ENCODE measurements at places on chromosomes 1 and 21. TPM values are rescaled to one million over a fixed set of nuclear protein-coding genes. Genes with fewer than 3 reads are reported as not detected.

DNA sequence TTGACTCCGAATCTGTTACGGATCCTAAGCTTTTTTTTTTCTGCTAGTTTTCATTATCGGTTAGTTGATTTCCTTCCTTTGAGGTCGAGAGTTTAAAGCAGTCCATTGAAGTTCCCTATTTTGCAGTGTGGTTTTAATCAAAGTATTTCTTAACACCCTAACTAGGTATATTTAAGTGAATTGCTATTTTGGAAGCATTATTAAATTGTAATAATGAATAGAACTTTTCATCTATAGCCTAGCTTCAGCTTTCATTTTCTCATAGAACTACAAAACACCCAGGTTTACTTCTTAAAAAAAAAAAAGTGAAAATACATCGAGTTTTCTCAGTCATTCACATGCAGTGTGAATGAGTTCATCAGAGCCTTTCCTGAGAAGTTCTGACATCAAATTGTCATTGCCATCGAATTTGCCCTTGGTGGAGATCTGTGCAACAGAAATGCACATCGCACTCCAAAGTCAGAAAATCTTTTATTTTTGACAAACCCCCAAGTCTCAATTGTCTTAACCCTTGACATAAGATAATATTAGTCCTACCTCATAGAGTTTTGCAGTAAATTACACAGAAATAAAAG is 1.1 kb upstream of the LBR start:
- peak overlapping the region; percentile 94 for H3K4me3 ChIP-seq
- H3K36me3 ChIP-seq: no peaks in the 10 kb centered on the region

DNA sequence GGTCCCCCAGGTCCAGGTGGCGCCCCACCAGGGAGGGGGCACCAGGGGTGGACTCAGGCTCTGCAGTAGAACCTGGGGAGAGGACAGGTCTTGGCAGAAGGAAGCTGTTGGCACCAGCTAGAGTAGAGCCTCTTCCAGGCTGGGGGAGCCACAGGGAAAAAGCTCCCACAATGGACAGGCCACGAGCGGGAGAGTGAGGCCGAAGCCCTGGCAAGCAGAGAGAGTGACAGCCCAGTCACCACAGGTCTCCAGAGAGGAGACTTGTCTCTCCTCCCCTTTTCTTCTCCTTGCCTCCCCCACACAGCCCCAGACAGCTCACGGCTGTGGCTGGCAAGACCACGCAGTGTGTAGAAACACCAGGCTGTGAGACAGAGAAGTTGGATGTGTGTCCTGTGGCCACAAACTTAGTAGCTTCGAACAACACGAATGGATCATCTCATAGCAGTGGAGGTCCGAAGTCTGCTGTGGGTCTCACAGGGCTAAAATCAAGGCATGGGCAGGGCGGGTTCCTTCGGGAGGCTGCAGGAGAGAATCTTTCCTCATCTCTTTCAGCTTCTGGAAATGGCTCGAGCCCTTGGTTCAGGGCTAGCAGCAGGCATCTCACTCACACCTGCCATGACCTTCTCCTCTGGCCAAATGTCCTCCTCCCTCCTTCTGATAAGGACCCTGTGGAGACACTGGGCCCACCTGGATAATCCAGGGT is 3.3 kb downstream of the KRTAP12-4 start:
- H3K36me3 ChIP-seq: no peaks in the 10 kb centered on the region
- no peak for DNase-seq
- no peak overlapping the region for H3K4me3 ChIP-seq
- peaks cover 29% of the 10 kb centered on the region for H3K4me1 ChIP-seq
- H3K27me3 ChIP-seq: no peaks in the 10 kb centered on the region
- H3K27ac ChIP-seq: no peak overlapping the region

GRCh38 chr1:156755527-156755950 is 4.1 kb upstream of the HDGF start:
- H3K36me3 ChIP-seq: no peaks in the 10 kb centered on the region
- no peaks in the 10 kb centered on the region for H3K27me3 ChIP-seq
- H3K27ac ChIP-seq: no peak overlapping the region
- no peak overlapping the region for H3K4me3 ChIP-seq

DNA sequence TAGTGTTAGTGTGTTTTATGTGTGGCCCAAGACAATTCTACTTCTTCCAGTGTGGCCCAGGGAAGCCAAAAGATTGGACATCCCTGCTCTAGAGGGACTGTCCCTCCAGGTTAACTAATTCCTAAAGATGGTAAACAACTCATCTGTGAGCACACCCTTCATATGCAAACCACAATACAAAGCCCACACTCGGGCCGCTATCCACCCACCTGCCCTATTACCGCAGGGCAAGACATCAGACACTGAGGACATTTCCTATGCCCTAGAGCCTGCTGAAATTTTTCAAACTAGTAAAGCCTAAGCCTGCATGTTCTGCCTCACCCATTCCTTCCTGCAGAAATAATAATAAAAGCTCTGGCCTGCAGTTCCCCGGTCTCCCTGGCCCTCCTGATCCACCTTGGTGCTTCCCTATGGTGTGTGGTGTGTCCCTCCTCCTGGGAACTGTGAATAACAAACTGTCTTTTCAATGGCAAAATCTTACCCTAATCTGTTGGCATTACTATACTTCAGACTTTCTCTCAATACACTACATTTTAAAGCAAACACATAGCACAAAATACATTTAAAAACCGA is 39.3 kb upstream of the NTPCR start:
- H3K36me3 ChIP-seq: no peaks in the 10 kb centered on the region
- no peak for DNase-seq

MCOLN2 gene
- 9.7 TPM for total RNA-seq

DNA sequence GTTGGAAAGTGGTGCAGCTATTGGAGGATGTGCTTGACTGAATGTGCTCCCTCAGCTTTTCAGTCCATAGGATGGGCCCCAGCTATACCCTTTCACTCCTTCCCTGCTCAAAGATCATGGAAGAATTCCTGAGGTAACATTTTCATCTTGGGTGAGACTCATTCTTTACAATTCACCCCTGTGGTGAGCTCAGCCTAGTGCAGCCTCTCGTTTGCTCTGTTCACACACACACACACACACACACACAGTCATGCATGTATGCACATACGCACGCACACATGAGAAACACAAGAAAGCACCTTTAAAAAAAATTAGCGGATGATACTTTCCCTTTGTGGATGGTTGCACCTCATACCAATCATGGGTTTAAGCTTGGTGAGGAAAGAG is 25.8 kb downstream of the CCN1 start:
- no peak for DNase-seq
- H3K4me3 ChIP-seq: no peak overlapping the region
- no peaks in the 10 kb centered on the region for H3K4me1 ChIP-seq
- no peaks in the 10 kb centered on the region for H3K36me3 ChIP-seq

DNA sequence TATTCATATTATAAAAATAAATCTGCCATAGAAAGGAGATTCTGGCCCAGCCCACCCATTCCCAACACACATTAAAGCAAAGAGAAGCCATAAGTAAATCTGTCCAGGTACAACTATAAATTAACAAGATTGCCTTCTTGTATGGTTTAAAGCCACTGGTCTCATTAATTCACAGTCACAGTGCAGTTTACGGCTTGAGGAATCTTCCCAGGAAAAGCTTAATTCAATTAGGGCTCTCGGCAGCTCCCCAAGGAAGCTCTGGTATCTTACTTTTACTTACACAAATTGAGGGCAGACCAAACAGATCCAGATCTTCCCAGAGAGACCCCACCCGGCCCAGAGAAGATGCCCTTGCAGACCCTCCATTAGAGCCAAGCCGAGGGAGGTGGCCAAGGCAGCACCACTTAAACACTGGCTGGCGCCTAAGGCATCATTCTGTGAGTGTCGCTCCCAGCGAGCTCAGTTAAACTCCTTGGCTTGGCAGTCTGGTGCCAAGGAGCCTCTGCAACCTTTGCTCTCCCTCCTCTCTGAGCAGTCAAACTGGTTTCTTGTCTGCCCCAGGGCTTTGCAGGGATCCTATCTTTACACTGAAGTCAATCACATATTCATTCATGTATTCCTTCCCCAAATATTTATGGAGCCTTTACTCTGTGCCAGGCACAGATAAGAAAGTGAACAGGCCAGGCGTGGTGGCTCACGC is 10.7 kb downstream of the SLC9A1 start:
- no peak for DNase-seq
- H3K4me1 ChIP-seq: peaks cover 39% of the 10 kb centered on the region
- peaks cover 4% of the 10 kb centered on the region for H3K36me3 ChIP-seq
- H3K27me3 ChIP-seq: no peaks in the 10 kb centered on the region
- no peak overlapping the region for H3K4me3 ChIP-seq

DNA sequence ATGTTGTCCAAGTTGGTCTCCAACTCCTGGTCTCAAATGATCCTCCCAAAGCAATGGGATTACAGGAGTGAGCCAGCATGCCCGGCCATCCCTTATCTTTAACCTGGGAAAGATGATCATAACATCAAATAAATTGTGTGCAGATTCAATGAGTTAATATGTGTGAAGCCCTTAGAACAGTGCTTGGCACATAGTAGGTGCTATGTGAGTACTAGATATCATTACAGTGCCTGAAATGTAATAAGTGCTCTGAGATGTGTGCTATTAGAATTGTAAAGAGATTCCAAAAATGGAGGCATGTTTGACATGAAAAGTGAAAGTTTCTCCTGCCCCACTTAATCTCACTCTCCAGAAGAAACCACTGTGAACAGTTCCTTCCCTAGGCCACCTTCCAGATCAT is 71.8 kb downstream of the RUNX3 start:
- H3K27me3 ChIP-seq: no peaks in the 10 kb centered on the region
- DNase-seq: no peak
- H3K4me3 ChIP-seq: no peak overlapping the region
- no peak overlapping the region for H3K27ac ChIP-seq
- peaks cover 8% of the 10 kb centered on the region for H3K4me1 ChIP-seq
- no peaks in the 10 kb centered on the region for H3K36me3 ChIP-seq

GRCh38 chr1:61404597-61405376 is 320.2 kb downstream of the TM2D1 start:
- DNase-seq: no peak
- no peaks in the 10 kb centered on the region for H3K36me3 ChIP-seq
- no peak overlapping the region for H3K27ac ChIP-seq
- no peak overlapping the region for H3K4me3 ChIP-seq

ST6GALNAC3 gene
- total RNA-seq: 0.77 TPM

DNA sequence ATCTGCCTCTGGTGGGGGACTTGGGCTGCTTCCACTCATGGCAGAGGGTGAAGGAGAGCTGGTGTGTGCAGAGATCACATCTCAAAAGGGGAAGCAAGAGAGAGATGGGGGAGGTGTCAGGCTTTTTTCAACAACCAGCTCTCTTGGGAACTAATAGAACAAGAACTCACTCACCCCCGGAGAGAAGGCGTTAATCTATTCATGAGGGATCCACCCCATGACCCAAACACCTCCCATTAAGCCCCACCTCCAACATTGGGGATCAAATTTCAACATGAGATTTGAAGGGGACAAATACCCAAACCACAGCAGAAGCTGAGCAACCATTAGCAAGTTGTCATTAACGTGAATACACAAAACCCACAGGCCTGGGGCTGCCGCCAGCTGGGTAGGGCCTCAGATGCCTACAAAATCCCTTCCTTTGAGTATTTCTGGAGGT is 12.0 kb upstream of the VWA5B1 start:
- H3K36me3 ChIP-seq: no peaks in the 10 kb centered on the region
- H3K27me3 ChIP-seq: no peaks in the 10 kb centered on the region
- H3K4me3 ChIP-seq: no peak overlapping the region
- no peaks in the 10 kb centered on the region for H3K4me1 ChIP-seq
- DNase-seq: no peak

DNA sequence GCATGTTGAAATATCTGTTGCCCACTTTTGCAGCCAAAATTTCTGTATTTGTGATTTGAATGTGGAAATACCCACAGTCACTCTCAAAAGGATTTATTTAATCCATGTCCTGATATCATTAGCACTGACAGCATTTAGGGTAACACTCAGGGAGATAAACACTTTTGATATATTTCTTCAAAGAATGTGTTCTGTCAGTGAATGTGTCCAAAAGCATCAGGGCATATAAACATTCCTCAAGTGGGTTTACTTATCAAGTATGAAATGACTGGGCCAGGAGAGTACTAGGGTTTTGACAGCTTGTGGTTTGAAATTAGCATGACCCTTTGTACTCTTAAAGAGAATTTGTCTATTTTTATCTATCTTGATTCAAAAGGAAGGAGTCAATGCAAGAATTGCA is 1302.1 kb upstream of the ADGRL2 start:
- DNase-seq: no peak
- no peaks in the 10 kb centered on the region for H3K4me1 ChIP-seq
- no peak overlapping the region for H3K27ac ChIP-seq

CASQ1 gene
- total RNA-seq: not detected

GRCh38 chr21:14895792-14896191 is 169.0 kb downstream of the NRIP1 start:
- no peaks in the 10 kb centered on the region for H3K27me3 ChIP-seq
- DNase-seq: no peak
- H3K36me3 ChIP-seq: no peaks in the 10 kb centered on the region
- H3K4me1 ChIP-seq: no peaks in the 10 kb centered on the region
- no peak overlapping the region for H3K4me3 ChIP-seq

LDLRAD1 gene
- total RNA-seq: not detected

GRCh38 chr1:45040297-45040696 is 28.2 kb downstream of the UROD start:
- no peak overlapping the region for H3K27ac ChIP-seq
- no peak overlapping the region for H3K4me3 ChIP-seq
- H3K27me3 ChIP-seq: no peaks in the 10 kb centered on the region
- DNase-seq: no peak

NHLH1 gene
- total RNA-seq: 0.08 TPM

IL22RA1 gene
- not detected for total RNA-seq

CHD5 gene
- 0.25 TPM for total RNA-seq

RHCE gene
- 1.1 TPM for total RNA-seq

GRCh38 chr1:115647047-115647446 is 5.3 kb downstream of the VANGL1 start:
- H3K36me3 ChIP-seq: no peaks in the 10 kb centered on the region
- H3K27me3 ChIP-seq: no peaks in the 10 kb centered on the region
- DNase-seq: no peak
- H3K4me3 ChIP-seq: no peak overlapping the region

DNA sequence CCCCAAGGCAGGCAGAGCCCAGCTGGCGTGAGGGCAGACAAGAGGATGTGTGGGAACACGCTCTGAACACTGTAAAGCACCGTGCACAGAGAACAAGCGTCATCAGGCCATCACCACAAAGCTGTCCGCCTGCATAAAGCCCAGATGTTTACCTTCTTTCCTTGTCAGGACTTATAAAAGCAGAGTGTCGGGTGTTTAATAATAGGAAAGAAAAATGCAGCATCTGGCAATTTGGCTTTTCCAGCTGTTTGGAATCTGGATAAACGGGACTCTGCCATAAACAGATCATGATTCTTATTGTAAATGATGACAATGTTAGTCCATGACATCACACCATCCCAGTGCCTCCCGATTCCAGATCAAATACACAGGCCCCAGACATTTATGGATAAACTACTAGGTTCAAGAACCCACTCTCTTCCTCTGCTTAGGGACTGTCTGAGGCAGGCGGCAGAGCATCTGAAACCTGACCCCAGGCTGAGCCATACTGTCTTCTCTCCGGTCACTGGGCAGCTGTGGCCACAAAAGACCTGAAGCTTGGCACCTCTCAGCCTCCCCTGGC is 4.2 kb downstream of the GLIS1 start:
- no peak overlapping the region for H3K27ac ChIP-seq
- H3K4me3 ChIP-seq: no peak overlapping the region
- peaks cover 17% of the 10 kb centered on the region for H3K4me1 ChIP-seq
- no peak for DNase-seq
- H3K27me3 ChIP-seq: peaks cover 26% of the 10 kb centered on the region

AMPD1 gene
- total RNA-seq: not detected

CFAP57 gene
- total RNA-seq: not detected

GRCh38 chr1:95041491-95042165 is 31.1 kb downstream of the ALG14 start:
- H3K27ac ChIP-seq: no peak overlapping the region
- no peaks in the 10 kb centered on the region for H3K27me3 ChIP-seq
- H3K36me3 ChIP-seq: no peaks in the 10 kb centered on the region
- no peak overlapping the region for H3K4me3 ChIP-seq
- H3K4me1 ChIP-seq: no peaks in the 10 kb centered on the region
